Hematopoietic multipotent progenitor cell treated with erythropoietin and hydrocortisone succinate and interleukin-3 and kit ligand, for 8 days (in vitro differentiated cells): ENCODE measurements at places on chromosomes 12 and 14.

GRCh38 chr14:53027041-53027440 lies 76.2 kb upstream of the FERMT2 start:
- no peak for DNase-seq

DNA sequence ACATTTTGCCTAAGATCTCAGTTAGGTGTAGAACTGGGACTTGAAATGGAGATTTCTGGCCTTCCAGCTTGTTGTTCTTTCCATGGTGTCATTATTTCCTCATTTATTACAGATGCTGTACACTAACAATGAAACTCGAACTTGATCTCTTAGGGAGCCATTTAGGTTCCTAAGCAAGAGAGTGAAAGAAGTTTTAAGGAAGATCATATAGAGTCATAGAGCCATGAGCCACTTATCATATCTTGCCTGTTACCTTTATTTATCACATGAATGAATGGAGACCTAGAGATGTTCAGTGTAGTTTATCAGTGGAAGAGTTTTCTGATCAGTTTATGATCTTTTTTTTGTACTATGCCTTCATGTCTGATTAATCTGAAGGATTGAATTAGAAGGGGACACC lies 9.9 kb downstream of the HELB start:
- no peak for DNase-seq

DNA sequence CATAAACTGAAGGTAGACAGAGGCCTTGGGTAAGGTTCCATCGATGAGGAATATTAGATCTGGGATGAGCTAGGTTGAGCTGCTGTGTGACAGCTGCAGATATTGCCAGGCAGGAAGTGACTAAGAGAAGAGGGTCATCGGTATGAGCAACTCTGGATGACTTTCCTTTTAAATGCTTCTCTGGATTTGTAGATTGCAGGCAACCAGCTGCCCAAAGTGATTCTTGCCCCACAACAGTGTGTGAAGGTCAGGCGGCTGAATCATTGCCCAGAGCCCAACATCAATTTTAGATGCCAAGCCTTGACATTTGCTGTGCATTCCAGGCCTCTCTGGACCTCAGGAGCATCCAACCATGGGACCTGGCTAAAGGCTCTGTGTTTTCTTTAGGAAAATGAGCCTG lies 255.9 kb downstream of the DPF3 start:
- no peak for DNase-seq

DNA sequence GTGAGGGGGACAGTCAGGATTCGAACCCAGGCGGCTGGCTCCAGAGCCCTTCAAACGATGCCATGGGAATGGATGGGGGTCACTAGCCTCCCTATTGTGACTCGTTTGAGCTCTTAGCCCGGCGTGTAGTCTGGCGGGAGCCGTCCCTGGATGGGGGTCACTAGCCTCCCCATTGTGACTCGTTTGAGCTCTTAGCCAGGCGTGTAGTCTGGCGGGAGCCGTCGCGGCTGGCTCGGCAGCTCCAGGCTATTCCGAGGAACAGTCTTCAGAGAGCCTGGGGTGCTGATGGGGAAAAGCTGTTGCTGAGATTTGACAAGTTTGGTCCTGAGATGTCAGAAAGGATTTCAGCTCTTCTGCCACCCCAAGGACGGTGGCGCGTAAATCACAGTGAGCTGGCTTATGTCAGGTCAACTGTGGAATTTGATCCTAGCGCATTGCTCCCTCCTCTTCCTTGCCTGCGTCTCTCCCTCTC lies 58.3 kb downstream of the CALM1 start:
- DNase-seq: no peak

DNA sequence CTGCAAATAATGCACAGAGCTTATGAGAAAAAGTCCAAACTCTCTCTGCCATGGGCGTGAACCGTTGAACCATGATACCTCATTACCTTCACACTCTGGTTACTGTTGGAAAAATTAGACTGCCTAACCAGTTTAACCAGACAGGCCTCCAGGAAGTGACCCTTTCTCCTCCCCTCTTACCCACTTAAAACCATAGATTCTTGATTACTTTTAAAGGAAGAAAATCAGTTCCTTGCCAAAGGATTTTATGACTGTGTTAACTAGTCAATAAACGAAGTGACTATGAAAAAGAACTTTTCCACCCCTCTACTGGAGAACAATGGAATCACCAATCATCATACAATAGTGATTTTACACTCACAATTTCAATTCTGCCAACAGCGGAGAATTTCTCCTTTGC lies 254.0 kb upstream of the ATP2B1 start:
- no peak for DNase-seq

DNA sequence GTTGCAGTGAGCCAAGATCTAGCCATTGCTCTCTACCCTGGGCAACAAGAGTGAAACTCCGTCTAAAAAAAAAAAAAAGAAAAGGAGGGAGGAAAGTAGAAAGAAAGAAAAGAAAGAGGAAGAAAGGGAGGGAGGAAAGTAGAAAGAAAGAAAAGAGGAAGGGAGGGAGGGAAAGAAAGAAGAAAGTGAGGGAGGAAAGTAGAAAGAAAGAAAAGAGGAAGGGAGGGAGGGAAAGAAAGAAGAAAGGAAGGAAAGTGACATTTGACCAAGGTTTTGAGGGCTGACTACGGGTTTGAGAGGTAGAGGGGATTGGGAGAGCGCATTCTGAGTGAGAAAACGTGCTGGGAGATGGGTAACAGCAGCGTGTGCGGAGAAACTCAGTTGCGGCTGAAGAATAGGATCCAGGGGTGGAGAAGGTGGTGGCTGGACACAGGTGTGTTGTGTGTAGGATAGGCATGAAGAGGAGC lies 521 bp upstream of the PAPLN start:
- DNase-seq: no peak

DNA sequence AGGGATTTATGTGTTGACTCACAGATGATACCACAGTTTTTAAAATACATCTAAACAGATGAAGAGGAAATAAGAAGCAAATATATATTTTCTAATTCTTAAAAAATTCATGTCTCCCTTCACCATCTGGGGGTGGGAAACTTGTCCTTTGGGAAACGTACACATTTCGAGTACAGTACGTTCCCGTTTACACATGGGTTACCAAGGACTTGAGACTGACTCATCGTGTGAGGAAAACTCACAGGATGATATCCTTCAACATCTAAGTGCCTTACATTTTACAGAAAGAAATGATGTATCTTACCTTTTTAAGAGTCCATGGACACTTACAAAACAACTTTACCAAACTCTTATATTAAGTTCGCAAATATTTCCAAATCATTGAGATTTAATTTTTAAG lies 16.0 kb upstream of the FBLN5 start:
- DNase-seq: no peak

- DNase-seq: no peak
These were observed 70.9 kb downstream of the PRKCH start for GRCh38 chr14:61392297-61392696.

GRCh38 chr14:48035836-48036235 lies 360.4 kb upstream of the MDGA2 start:
- DNase-seq: no peak

- no peak for DNase-seq
These were observed 455.2 kb downstream of the CCER1 start for GRCh38 chr12:90499795-90500194.

DNA sequence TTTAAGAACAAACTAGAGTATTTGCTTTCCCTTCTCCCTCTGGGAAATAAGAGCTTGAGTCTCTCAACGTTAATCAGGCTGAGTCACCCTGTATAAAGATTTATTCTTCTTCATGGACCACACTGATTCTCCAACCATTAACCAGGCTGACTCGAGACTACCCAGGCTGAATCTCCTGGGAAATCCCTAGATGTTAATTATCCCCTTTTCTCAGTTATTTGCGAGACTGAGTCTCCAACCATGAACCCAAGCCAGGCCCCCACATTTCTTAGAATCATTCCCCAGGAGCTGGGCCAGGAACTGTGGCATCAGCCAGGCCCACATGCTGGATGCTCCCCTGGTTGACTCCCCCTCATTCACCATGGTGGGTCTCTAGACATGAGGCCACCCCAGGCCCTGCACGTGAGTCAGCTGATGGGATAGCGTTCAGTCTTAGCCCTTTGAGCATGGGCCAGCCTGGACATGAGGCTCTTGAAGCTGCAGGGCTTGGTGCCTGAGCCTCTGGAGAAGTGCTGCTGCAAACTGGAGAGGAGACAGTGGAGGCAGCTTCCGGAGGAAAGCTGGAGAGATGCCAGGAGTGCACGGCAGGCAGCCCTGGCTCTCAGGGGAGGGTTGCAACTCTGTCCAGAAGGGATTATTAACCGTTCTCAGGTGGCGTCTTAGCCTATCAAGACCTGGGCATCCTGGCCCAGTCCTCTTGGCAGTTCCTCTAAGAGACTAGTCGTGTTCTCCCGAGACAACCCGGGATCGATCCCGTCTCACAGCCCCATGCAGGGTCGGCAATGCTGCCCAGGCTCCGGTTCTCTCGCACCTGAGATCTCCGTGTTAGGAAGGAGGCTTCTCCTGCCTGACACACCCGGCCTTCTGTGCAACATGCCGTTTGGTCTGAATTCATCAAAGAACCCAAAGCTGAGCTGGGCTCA lies 296.6 kb downstream of the ADGRD1 start:
- DNase-seq: no peak

- no peak for DNase-seq
These were observed 386.9 kb downstream of the ZFP36L1 start for GRCh38 chr14:68405961-68406360.

GRCh38 chr12:132278401-132279183 lies 50.8 kb downstream of the GALNT9 start:
- no peak for DNase-seq
